ENCODE measurements at places on chromosomes 1 and 21.

- DNase-seq: no peak
Observed at GRCh38 chr21:30234643-30235042, 18.7 kb upstream of the CLDN8 start.

- DNase-seq: no peak
Observed at GRCh38 chr1:40029608-40030007, 10.9 kb upstream of the CAP1 start.

GRCh38 chr1:157363660-157364140 is 188.6 kb downstream of the FCRL5 start:
- no peak for DNase-seq

- DNase-seq: no peak
Observed at GRCh38 chr1:155091071-155092051, 12.7 kb downstream of the EFNA3 start.

DNA sequence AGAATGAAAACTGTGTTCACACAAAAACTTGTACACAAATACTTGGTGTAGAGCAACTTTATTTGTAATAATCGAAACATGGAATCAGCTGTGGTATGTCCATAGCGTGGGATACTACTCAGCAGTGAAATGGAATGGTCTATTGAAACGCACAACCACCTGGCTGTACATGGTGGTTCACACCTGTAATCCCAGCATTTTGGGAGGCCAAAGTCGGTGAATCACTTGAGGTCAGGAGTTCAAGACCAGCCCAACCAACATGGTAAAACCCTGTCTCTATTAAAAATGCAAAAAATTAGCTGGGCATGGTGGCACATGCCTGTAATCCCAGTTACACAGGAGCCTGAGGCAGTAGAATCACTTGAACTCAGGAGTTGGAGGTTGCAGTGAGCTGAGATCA is 356.8 kb downstream of the RYR2 start:
- no peak for DNase-seq

GRCh38 chr1:226664413-226665101 is 74.5 kb downstream of the ITPKB start:
- DNase-seq: no peak

- DNase-seq: no peak
Observed at GRCh38 chr1:1347663-1348419, 1.4 kb downstream of the DVL1 start.

DNA sequence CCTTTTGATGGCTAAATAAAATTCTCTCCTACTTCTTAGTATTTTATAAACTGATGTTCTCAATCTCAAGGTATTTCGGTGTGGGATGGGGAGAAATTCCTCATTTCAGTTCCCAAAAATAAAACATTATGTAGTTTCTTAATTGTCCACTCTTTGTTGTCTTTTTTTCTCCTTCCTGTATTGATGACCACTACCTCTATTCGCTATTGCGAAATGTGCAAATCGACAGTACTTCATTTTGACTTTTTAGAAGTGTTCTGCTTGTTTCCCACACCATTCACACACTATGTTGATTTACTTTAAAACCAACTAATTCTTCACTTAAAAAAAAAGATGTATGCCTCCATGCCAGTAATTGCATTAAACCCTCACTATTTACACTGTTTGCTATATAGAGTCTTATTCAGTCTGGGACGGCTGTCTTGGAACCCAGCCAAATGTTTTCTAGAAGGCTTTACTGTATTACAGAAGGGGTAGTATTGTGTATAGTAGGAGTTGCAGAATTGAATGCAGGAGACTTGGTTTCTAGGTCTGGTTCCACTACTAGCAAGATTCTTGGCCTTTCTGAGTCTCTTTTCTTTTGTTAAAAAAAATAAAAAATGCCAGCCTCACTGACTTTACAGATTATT is 5.6 kb downstream of the RNF2 start:
- no peak for DNase-seq

- no peak for DNase-seq
Observed at GRCh38 chr1:236982380-236982779, 21.9 kb downstream of the MT1HL1 start.

DNA sequence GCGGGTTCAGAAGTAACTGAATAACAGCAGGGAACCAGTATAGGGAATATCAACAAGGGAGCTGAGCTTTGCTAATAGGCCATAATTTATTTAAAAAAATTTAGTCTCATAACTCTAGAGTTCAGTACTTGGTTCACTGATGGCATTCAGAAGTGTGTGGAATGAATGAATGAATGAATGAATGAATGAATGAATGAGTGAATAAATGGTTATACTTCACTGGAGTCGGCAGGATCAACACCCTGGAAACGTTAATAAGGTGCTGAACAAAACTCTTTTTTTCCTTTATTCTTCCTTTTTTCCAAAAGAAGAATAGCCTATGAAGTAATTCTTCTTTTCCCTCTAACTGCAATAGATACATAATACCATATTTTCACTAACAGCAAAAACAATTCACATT is 129.3 kb downstream of the SIM2 start:
- no peak for DNase-seq

DNA sequence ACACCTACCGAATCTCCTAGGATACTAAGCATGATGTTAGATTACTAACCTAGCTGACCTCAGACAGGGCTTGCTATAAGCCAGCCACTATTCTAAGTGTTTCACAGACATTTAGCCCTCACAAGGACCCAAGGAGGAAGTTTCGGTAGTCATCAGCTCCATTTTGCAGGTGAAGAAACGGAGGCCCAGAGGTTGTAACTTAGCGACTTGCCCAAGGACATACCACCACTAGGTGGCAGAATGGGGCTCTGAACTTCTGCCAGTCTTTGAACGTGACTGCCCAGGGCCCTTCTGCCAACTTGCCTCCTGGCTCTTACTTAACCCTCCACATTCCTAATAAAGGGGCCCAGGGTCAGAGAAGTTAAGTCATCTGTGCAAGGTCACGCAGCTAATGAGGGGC is 283.5 kb downstream of the C1orf94 start:
- DNase-seq: no peak

- DNase-seq: no peak
Observed at GRCh38 chr1:243765676-243766075, 84.4 kb downstream of the AKT3 start.

DNA sequence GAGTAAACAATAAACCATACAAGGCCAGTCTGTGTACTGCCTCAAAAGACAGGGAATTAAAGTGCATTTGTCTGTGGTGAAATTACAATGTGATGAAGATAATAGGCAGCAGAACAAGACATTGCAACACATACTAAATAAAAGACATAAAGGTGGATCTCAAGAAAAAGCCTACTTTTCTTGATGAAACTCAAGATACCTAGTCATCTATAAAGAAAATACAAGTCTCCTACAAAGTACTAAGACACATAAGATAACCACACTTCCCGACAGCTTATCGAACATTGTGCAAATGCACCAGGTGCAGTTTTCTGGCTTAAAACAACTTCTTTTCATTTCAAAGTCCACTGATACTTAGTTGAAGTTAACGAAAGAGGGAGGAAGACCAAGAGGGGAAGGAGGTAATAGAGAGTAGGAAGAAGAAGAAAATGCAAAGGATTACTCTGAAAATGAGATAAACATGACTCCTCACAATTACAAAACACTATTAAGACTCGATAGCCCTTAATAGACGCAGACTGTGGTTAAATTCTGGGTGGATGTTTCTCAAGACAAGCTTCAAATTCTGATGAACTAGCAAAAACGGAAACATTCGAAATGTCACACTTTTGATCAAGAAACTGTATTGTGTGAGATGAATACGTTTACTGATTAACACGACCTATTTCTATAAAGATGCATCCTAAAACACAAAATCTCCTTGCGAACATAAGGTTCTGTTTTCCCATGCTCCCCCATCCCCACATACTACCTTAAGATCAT is 2.0 kb downstream of the HNRNPR start:
- DNase-seq: no peak

GRCh38 chr1:237613984-237614383 is 276.7 kb downstream of the ZP4 start:
- DNase-seq: no peak

- DNase-seq: no peak
Observed at GRCh38 chr1:48246727-48247126, 24.2 kb downstream of the SLC5A9 start.

DNA sequence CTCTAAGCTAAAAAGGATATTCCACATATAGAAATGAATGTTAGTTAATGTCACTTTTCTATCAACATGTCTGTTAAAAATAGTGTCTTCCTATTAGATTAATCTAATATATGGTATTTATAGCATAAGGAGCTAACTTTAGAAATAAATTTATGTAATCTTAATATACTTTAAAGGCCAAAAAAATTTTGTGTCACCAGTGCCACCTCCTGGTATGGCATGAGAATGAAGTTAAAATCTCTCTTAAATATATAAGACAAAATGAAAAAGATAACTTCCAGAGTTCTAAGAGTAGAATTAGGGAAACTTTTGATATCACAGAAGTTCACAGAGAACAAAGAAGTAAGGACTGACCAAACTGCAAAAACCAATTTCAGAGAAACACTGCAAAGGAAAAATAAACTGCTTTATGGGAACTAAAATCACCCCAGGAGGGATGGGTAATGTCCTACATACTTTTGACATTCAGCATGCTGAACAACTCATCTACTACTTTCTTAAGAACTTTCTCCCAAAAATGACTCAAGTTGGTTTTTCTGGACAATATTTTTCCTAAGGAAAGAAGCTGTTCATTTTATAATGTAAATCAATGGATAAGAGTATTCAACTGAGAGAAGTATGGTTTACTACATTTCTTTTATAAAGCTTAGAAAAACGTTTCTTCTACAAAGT is 82.8 kb downstream of the TRIM33 start:
- no peak for DNase-seq

DNA sequence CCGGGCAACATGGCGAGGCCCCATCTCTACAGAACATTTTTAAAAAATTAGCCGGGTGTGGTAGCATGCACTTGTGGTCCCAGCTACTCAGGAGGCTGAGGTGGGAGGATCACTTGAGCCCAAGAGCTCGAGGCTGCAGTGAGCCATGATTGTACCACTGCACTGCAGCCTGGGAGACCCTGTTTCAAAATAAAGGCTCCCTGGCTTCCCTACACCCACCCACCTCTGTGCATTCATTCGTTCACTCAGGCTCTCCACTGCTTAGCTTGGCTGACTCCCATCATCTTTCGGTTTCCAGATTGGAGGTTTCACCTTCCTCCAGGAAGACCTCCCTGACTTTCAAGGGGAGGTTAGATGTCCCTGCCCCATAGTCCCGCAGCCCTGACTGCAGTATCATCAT is 14.2 kb downstream of the KIAA2013 start:
- DNase-seq: no peak

DNA sequence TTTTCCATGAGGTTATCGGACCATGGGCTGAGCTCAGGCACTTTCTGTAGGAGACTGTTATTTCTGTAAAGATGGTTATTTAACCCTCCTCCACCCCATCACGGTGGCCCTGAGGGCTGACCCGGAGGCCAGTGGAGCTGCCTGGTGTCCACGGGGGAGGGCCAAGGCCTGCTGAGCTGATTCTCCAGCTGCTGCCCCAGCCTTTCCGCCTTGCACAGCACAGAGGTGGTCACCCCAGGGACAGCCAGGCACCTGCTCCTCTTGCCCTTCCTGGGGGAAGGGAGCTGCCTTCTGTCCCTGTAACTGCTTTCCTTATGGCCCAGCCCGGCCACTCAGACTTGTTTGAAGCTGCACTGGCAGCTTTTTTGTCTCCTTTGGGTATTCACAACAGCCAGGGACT is 2.6 kb upstream of the CCDC28B start:
- no peak for DNase-seq

DNA sequence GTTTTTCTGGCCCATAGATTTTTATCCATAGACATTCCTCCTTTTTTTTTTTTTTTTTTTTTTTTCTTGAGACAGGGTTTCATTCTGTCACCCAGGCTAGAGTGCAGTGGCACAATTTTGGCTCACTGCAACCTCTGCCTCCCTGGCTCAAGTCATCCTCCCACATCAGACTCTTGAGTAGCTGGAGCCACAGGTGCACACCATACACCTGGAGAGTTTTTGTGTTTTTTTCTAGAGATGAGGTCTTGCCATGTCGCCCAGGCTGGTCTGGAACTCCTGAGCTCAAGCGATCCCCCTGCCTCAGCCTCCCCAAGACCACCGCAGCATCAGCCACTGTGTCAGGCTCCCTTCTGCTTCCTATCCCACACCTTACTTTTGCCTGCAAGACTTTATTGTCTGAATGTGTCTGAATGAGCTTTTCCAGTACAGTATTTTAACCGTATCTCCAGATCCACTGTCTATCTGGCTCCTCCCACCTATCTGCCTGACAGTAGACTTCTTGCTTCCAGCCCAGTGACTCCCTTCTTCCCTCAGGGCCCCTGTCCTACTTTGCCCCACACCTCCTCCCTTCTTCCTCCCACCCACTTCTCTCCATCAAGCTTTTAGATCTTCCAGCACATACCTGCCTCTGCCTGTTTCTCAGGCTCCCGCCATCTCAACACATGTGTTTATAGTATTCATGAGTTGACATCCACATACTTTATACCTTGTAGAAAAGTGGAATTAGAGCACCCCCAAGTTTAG is 6.1 kb downstream of the C1orf21 start:
- no peak for DNase-seq

Measured in left renal pelvis (tissue), 4 donors.